Type B pancreatic cell (in vitro differentiated cells): ENCODE measurements at places on chromosomes 16 and 17. TPM values are rescaled to one million over a fixed set of nuclear protein-coding genes. Genes with fewer than 3 reads are reported as not detected.

GRCh38 chr17:410543-411401 lies 58.2 kb upstream of the RPH3AL start:
- DNase-seq, result no peak

DNA sequence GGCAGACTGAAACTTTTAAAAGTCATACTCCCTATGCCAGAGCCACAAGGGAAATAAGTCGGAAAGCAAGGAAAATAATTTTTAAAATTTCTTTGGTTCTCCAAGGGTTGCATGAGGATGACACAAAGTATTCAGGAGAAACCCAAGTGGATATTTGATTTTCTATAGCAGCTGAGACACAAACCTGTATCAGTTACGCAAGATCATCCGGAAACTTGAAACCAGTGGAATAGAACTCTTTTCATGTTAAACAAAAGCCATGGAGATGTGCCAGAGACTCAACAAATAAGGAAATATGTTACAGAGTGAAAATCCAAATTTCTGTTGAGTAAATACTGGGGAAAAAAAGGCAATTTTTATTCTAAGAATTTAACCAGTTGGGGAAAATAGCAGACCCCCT lies 294.7 kb downstream of the KIF2B start:
- no peak for DNase-seq

- DNase-seq, result no peak
Measured at GRCh38 chr16:61792194-61792909, 243.9 kb downstream of the CDH8 start.

DNA sequence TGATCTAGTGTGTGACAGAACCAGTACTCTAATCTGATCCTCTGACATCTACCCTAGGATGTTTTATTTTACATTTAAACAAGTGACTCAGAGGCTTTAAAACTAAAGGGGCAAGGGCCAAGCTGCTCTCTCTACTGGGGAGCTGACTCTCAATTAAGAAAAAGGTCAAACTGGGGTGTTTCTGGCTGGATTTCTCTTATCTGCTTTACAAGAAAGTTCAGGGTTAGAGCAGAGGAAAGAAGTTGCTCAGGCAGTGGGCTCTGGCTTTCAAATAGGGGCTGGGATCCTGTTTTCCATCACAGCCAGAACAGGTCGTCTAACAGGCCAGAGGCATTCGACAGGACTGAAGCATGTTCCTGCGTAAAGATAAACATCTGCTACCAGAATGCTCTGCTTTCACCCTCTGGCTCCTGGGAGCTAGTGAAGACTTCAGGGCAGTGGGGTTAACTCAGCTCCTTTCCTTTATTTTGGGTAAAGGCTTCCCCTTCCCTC lies 8.5 kb downstream of the MMP28 start:
- no peak for DNase-seq

GRCh38 chr16:67244387-67245185 lies 2.7 kb downstream of the FHOD1 start:
- DNase-seq, result no peak

GRCh38 chr16:11604783-11605563 lies 18.3 kb upstream of the LITAF start:
- no peak for DNase-seq

GRCh38 chr16:51154271-51155171 lies 3.5 kb upstream of the SALL1 start:
- DNase-seq, result no peak

DNA sequence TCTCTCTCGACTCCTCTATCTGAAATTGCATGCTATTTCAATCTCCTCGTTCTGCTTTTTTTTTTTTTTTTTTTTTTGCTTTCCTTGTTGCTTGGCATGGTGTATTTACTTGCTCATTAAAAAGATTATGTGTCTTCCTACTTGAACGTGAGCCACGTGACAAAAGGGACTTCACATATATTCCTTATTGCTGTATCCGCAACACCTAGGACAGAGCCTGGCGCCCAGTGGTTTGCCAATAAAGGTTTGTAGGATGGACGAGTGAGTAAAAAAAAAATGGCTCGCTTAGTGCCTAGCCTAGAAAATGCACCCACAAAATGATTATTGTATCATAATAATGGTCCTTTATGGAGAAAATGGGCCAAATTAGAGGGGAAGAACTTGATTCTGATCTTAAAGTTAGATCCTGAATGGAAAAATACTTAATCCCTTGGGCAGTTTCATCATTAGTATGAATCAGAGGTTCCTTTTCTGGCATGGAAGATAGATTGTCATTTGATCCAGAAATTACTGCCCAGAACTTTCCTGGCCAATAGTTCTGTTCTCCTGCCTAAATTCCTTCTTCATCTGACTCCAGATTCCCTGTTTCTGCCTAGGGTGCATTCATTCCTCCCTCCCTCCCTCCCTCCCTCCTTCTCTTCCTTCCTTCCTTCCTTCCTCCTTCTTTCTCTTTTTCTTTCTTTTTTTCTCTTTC lies 13.6 kb upstream of the TMEM220 start:
- no peak for DNase-seq

- DNase-seq, result no peak
Measured at GRCh38 chr17:41771389-41772206, 14.9 kb downstream of the JUP start.

DNA sequence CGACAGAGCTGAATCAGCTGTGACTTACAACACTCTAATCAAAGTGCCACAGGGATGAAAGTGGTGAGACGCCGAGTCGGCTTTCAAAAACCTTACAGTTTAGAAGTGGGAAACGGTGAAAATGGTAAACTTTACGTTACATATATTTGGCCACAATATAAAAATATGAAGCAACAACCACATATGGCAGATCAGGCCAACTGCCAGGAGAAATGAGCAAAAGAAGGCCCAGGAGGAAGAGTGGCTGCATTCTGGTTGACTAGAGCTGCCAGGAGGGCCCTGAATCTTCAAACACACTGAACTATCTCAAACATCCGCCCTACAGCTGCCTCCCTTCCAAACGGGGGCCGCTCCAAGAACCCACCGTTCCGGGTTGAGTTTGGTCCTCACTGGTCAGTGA lies 56.3 kb downstream of the MRM3 start:
- DNase-seq, result no peak

DNA sequence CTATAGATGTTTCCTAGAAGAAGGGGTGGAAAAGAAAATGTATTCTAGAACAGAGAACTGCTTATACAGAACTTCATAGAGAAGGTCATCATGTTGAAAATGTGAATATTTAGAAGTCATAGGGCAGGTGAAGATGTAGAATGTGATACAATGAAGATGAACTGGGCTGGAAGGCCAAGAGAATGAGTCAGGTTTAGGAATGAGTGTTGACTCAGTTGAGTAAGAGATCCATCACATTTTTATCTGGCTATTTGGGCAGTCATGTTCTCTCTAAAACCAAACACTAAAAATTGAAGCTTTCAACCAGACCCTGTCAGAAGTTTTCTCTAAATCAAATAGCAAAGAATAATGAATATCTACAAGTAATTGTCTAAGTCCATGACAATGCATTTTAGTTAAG lies 660.5 kb downstream of the KCNJ2 start:
- DNase-seq, result no peak

GRCh38 chr17:82267575-82268379 lies 5.7 kb downstream of the CSNK1D start:
- no peak for DNase-seq

- no peak for DNase-seq
Measured at GRCh38 chr17:8986295-8986694, 20.8 kb upstream of the PIK3R5 start.

GRCh38 chr16:58329135-58329534 lies 34.3 kb upstream of the PRSS54 start:
- DNase-seq, result no peak

- no peak for DNase-seq
Measured at GRCh38 chr16:85394456-85395206, 218.5 kb upstream of the GSE1 start.

Gene DLX3
- total RNA-seq, result 15.9 and 16.7 TPM in 2 replicates

Gene LYRM9
- total RNA-seq, result 7.5 and 9.6 TPM in 2 replicates

Gene GPRC5B
- total RNA-seq, result 25.8 and 53.8 TPM in 2 replicates

Gene PMP22
- total RNA-seq, result 5.8 and 16.2 TPM in 2 replicates

Gene SLC13A2
- total RNA-seq, result 1.2 and 8.7 TPM in 2 replicates

Gene KRT9
- total RNA-seq, result 0.85 and 7.4 TPM in 2 replicates

Gene GJC1
- total RNA-seq, result 20.2 and 62.6 TPM in 2 replicates

Gene ZG16
- 0.85 and 1.5 TPM in 2 replicates for total RNA-seq

Gene IGSF6
- not detected in 2 replicates for total RNA-seq

Gene DLX4
- total RNA-seq, result 3.1 and 10.4 TPM in 2 replicates

Gene CTRL
- 0.59 and 1.4 TPM in 2 replicates for total RNA-seq

Gene ENPP7
- 5.3 and 20.5 TPM in 2 replicates for total RNA-seq

Gene KRTAP9-9
- total RNA-seq, result not detected in 2 replicates
